ENCODE measurements at places on chromosomes 5 and 9.

DNA sequence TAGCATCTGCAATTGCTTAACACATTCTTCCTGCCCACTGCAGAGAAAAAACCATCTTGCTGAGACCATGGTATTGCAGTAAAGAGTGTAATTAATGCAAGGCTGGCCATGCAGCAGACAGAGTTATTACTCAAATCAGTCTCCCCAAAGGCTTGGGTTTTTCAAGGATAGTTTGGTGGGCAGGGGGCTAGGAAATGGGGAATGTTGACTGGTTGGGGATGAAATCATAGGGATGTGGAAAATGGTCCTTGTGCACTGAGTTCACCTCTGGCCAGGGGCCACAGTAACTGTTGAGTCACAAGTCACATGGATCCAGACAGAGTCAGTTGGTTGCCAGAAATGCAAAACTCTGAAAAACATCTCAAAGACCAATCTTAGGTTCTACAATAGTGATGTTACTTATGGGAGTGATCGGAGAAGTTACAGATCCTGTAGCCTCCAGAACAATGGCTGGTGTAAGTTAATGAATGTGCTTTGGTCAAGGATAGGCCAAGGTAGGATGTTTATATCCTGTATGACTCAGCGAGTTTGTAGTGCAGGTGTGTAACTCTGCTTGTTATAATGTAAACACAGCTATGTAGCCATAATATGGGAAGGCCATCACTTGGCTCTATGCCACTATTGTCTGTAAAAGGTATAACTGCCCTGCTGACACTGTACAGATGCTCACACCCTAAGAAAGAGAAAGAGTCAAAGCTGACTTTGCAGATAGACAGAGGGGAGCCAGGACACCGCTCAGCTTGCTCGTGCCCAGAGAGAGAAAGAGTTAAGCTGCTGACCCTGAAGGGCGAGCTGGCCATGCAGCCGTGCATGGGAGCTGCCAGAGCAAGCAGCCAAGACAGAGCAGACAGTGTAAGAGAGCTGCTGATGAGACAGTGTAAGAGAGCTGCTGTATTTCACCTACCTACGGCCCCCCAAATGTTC, 27.2 kb downstream of the C9orf152 start:
- DNase-seq: peak; percentile 63

GRCh38 chr5:35041261-35041660, 6.5 kb downstream of the AGXT2 start:
- DNase-seq: peak; percentile 53

- DNase-seq: no peak
These were observed 69.3 kb downstream of the PSD2 start for GRCh38 chr5:139864716-139865483.

- no peak for DNase-seq
These were observed 166.2 kb downstream of the PAX5 start for GRCh38 chr9:36867672-36868471.

- DNase-seq: no peak
These were observed 200.0 kb upstream of the ANKRD55 start for GRCh38 chr5:56433039-56433617.

DNA sequence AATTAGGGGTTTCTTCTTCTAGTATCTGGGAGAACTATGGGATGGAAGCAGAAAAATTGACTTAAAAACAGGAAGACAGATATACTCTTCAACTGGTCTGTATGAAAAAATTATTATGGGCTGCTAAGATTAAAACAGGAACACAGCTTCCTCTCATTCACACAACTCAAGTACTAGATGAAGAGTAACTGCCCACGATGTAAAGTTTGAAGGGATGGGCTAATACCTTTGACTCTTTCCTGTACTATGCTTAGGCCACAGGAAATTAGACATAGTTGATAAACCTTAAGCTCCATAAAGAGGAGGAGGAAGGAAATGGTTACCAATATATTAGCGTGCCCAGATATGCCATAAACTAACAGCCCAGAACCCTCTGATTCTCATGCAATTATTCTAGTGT, 88.6 kb downstream of the ANKRD31 start:
- no peak for DNase-seq

DNA sequence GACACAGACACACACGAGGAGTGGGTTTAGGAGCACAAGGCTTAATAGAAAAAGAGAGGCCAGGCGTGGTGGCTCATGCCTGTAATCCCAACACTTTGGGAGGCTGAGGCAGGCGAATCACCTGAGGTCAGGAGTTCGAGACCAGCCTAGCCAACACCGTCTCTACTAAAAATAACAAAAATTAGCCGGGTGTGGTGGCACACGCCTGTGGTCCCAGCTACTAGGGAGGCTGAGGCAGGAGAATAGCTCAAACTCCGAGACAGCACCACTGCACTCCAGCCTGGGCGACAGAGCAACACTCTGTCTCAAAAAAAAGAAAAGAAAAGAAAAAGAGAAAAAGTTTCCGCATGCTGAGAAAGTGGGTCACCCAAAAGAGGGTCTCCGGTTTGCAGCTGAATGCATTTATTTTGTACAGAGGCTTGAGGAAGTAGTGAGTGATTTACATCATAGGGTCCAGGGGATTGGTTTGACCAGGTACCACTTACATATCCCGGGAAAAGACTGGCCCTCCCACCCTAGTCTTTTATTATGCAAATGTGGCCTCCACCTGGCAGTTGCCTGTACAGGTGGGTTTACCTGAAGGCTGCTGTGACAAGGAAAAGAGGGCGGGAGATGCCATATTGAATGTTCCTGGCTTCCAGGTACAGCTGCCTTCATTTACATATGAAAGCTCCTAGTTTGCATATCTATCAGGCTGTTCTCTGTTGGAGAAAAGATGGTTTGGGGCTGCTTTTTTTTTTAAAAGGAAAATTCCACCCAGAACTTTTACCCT, 366.2 kb upstream of the GRAMD2B start:
- DNase-seq: no peak

DNA sequence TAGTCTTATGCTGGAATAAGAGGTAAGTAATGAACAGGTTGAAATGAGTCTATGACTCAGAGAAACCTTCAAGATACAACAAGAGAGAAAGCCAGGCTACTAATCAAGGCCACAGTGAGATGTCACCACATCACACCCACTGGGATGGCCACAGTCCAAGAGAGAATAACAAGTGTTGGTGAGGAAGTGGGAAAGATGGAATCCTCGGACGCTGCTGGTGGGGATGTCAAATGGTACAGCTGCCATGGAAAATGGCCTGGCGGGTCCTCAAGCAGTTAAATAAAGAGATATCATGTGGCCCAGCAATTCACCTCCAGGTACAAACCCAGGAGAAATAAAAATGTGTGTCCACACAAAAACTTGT, 41.9 kb upstream of the NEURL1B start:
- DNase-seq: no peak

GRCh38 chr9:95147452-95148207, 169.9 kb downstream of the FANCC start:
- peak; percentile 34 for DNase-seq

DNA sequence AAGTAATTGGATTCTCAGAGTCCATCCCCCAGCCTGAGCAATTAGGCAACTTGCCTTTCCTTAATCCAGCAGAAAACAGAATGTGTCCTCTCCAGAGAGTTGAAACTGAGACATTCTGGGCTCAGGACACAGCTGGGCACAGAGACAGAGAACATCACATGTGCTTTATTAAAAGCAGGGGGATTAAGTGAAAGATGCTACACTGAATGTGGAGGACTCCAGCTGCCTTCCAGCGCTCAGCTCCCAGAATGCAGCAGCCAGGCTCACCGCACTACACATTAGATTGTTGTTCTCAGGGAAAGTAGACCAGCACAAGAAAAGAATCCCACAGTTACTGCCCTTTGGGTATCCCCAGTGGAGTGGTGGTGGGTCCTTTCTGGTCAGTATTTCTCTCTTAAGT, 141.6 kb upstream of the IL12B start:
- peak; percentile 15 for DNase-seq

- DNase-seq: peak; percentile 80
These were observed at the start of gene ARHGEF37 for GRCh38 chr5:149581192-149581861. ARHGEF37 (plus strand) TSS chr5:149581498; CDS start chr5:149597770, 16,272 bp downstream.

All from AG20443 (cell line).